Activated CD8-positive, alpha-beta memory T cell treated with anti-CD3 and anti-CD28 coated beads for 1 hour (primary cell): ENCODE measurements at places on chromosomes 4 and X.

DNA sequence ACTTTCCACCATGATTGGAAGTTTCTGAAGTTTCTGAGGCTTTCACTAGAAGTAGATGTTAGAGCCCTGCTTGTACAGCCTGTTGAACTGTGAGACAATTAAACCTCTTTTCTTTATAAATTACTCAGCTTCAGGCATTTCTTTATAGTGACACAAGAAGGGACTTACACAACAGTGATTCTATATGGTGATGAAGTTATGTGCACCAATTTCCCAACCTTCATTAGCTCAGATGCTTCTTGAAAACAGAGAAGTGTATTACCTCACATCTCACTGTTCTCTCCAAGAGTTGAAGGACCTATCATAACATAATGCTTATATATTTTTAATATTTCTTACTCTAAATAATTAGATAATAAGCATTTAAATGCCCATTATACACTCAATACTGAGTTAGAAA lies 202.1 kb upstream of the ANXA10 start:
- DNase-seq, result no peak

GRCh38 chr4:65791812-65792308 lies 121.6 kb upstream of the EPHA5 start:
- no peak for DNase-seq

GRCh38 chrX:124592744-124593143 lies 246.4 kb downstream of the SH2D1A start:
- DNase-seq, result no peak

GRCh38 chr4:129233691-129234090 lies 137.7 kb downstream of the C4orf33 start:
- DNase-seq, result no peak

- no peak for DNase-seq
These were observed 6.4 kb upstream of the FRMPD3 start for GRCh38 chrX:107442914-107443527.

DNA sequence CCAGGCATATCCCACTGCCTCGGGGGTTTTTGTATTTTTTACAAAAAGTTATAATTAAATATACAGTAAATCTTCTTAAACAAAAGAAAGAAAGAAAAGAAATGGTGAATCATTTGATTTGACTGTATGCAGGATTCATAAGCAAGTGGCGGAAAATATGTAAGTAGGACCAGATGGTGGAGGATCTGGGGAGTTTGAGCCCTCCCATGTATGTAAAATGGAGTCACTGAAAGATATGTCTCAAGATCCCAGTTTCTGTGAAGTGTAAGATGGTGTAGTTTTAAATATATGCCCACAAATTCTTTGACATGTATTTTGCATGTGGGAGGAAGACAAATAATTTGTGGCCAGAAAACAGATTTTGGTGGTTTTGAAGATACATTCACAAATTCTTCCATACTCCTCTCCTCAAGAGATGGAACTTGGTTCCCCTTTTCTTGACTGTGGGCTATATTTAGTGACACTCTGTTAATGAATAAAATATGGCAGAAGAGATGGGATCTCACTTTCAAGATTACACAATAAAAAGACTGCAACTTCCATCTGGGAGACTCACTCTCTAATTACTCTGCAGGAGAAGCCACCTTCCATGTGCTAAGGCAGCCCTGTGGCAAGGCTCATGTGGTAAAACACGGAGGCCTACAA lies 133.6 kb upstream of the S100G start:
- no peak for DNase-seq
